ENCODE measurements at places on chromosomes 11 and 22.

DNA sequence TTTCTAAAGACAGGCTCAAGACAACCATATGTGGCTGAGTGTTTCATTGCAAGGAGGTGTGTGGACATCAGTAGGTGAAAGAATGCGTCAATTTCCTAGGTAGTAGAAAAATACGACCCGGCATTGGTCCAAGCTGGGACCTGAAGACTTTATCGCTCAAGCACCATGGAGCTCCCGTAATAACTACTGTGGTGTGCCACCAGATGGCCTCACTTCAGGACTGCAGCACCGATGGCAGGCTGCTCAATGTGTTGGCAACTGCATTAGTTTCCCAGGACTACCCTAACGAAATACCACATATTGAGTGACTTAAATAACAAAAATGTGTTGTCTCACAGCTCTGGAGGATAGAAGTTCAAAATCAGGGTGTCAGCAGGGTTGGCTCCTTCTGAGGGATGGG is 72.4 kb upstream of the FAT3 start:
- DNase-seq = no peak

DNA sequence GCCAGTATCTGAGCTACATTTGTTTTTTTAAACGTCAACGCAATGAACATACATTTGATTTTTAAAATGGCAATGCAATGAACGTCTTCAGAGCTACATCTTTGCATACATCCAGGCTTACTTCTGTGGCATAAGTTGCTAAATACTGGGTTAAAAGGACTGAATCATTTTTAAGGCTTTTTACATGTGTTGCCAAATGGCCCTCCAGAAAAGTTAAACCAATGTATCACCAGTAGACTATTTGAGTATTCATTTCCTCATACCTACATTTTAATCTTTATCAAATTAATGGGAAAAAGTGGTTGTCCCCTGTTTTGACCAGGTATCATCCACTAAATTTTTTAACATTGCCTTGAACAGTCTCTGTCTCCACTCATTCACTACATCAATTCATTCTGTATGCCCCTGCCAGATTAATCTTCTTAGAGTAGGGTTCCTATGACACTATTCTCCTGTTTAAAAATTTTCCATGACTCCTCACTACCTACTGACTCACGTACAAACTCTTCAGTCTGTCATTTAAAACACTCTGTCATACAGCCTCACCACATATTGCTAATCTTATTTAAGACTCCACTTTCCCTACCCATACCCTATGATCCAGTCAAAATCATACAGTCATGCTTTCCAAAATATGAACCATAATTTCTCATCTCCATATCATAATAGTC is 12.4 kb upstream of the PRRG4 start:
- DNase-seq = no peak

DNA sequence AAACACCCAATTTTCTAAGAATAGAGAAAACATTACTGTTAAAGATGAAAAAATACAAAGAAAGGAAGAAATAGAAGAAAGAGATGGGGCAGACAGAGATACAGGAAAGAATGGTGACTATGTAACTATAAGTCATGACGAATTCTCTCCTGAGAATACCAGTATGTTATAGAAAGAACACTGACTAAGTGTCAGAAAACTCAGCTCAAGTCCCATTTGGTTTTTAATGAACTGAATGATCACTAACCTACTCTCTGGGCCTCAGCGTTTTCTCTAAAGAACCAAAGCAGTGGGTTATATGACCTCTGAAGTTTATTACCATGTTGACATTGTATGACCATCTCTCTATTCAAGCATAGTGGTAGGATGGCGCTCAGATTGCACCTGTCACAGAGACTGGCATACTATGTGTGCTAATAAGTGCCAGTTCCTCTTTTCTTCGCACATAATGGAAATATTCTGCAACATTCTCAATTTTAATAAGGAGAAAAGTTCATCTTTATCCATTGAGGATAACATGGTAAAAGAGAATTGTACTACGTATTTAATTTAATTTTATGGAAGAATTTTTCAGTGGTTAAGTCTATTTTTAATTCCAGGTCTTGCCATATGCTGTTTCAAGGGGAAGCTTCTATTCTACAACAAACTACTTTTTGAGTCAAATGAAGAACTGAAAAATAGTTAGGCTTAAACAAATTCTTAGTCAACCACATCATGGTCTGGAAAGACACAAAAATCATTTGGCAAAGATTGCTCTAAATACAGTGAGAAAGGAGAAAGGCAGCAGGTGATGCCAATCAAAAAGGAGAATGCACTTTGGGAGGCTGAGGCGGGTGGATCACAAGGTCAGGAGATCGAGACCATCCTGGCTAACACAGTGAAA is 25.0 kb upstream of the EED start:
- DNase-seq = no peak

DNA sequence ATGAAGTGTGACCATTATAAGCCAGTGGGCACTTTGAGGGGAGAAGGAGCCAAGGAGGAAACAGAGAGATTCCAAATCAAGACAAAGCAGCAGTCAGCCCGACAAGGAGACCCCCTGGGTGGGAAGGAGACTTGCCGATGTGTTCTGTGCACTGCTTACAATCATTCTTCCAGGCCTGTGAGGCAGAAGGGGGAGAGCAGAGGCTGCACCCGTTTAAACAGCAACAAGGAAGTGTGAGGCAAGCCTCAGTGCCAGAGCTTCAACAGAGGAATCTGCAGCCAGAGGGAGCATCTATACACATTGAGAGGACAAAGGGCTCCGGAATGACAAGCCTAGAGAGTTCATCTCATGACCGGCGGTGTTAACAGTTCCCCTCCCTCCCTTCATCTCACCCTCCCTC is 121.1 kb downstream of the NXPE2 start:
- DNase-seq = no peak

DNA sequence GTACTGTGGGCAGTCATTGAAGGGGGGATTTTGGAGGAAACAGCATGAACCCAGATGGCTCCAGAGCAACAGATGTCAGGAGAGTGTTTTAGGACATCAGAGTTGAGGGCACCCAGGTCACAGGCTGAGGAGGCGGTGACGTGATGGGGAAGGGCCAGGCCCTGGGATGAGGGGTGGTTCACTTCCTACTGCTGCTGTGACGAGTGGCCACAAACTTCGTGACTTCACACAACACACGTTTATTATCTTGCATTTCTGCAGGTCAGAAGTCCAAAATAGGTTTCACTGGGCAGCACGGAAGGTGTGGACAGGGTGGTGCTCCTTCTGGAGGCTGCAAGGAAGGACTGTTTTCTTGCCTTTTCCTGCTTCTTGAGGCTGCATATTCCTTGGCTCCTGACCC is 77.7 kb upstream of the RAB1B start:
- no peak for DNase-seq

GRCh38 chr11:126080161-126080941 is 17.7 kb upstream of the CDON start:
- DNase-seq = no peak

DNA sequence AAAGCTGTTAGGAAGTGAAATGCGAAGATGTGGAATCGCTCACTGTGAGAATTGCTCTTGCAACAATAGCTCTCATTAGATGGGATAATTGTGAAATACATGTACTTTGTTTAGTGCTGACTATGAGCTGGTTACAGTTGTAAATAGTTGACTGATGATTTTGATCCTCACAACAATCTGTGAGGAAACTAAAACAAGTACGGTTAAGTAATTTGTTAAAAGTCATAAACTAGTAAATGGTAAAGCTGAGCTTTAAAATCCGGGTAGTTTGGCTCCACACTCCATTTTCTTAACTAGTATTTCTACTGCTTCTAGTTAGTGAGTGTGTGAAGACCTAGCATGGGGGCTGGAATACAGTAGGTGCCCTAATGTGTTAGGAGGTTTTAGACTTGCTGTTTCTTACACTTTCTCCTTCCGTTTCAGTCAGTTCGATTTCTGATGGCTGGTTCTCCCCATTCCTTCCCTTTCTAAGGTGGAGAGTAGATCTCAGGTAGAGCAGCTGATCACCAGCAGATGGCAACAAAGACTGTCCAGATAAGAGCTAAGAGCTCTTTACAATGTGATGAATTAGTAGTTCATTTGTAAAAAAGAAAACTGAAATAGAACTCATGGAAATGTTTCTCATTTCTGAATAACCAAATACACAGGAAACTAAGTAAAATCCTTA is 16.3 kb upstream of the CYP2R1 start:
- peak; percentile 58 for DNase-seq

DNA sequence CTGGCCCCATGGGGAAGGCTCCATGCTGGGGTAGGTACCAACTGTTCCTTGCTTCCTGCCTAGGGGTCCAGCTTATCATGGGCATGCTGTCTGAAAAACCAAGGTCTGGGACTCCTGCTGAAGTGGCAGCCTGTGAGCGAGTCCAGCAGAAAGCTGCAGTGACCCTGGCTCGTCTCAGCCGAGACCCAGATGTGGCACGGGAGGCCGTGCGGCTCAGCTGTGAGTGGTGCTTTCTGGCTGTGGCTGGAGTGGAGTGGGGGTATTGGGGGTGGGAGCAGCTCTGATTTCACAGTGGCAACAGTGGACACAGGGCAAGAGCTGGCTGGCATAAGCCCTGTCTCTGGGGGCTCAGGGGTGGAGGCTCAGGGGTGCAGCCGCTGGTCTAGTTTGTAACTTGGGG is 124.1 kb downstream of the INSC start:
- no peak for DNase-seq

GRCh38 chr22:48630848-48631247 is 1196.8 kb downstream of the BRD1 start:
- no peak for DNase-seq

DNA sequence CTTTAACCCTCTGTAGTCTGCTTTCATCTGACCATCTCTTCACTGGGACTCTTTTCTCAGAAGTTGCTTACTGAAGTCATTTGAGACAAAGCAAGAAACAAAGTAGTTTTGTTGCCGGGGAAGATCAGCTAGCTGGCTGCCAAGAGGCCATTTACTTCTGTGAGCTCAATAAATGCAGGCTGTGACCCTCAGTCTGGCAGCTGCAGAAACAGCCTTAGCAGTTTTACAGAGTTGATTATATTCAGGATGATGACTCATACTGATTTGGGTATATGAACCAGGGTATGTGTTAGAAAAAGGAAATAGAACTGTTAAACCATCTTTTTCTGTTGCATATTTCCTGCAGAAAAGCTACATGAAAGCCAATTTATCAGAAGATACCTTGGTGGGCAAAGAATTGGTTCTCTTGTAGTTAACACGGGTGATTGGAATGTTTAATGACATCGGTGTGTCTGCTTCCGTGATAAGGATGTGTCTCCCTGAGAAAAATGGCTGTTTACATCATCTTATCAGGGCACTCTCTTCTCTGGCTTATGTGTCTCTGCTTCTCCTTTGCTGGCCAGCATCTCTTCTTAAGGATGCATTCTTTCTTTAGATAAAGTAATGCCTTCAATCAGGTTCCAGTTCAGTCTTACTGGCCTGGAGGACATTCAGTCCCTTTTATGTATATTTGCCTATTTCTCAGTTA is 18.5 kb downstream of the FIBIN start:
- DNase-seq = no peak

DNA sequence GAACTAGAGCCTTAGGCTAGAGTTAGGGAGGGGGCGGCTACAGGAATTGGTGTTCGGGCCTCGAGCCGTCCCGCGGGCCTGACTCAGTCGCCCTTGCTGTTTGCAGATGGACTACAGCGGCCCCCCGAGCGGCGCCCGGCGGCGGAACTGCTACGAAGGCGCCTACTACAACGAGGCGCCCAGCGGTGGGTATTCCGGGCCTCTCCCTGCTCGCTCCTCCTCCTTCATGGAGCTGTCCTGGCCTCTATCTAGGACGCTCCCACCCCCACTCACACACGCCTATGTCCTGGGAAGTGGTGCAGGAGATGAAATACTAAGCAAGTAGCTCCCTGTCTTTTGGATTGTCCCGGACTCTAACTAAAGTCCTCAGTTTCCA is 1.4 kb downstream of the MYOD1 start:
- no peak for DNase-seq

DNA sequence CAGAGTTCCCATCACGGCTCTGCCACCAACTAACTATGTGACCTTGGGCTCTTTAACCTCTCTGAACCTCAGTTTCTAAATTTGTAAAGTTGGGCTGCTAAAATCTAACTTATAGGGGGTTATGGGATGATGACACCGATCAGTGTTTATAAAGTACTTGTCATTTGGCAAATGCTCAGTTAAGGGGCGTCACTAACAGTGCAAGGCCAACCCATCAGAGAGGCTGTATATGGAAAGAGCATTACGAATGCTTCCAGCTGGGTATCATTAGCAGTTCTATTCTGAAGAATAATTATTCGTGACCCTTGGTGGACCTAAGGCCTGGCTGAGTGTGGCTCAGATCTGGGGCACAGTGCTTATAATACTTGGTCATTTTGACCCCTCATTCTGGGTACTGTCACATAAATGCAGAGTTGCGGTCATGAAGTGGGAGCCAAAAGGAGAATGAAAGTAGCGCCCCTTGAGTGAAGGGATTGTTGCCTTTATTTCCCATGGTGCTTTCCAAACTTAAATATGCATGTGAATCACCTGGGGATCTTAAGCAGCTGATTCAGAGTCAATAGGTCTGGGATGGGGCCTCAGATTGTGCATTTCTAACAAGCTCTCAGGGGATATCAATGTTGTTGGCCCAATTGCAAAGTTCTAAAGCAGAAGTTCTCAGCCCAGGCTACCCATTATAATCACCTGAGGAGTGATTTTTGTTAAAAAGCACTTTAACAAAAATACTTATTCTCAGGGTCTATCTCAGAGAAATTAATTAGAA is 115.8 kb downstream of the CSNK2A3 start:
- DNase-seq = no peak

GRCh38 chr11:19359221-19360000 is 118.7 kb upstream of the E2F8 start:
- no peak for DNase-seq

GRCh38 chr11:13635290-13635689 is 33.2 kb upstream of the FAR1 start:
- no peak for DNase-seq

- no peak for DNase-seq
Observed at GRCh38 chr11:103968685-103969084, 67.8 kb upstream of the DDI1 start.

DNA sequence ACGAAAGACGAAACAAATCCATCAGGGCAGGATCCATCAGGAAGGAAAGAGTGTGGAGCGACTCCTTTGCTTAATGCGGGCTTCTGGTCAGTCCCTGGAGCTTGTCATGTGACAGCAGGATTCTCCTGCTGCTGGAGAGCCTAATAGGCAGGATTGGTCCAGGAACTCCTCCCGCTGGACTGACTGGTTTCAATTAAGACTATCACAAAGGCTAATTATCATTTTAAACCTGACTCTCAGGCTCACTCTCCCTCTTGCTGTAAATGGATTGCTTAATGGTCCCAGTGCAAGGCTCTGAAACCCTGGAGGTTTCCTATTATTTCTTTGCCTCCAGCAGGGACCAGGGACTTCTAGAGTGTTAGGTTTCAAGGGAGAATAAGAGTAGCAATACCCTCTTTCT is 493.8 kb downstream of the NTM start:
- no peak for DNase-seq

DNA sequence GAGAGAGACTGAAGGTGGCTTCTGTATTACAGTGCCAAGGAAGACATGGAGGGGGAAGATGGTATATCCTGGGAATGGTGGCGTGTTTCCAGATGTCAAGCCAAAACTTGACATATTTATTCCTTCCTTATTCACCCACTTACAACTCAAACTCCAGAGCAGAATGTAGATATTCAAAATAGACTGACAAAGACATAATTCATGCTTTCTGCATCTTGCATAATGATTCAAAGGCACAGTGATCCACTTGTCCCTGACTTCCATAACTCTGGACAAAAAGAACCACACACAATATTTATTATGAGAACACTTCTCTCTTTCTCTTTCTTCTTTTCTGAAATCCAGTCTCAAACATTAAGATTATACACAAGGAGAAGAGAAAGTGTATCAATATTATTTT is 48.9 kb downstream of the SLC17A6 start:
- DNase-seq = no peak

All from GM20000 (cell line).